ENCODE measurements at places on chromosomes 7 and 10.

- DNase-seq = peak; percentile 35
These were observed at the start of gene ZNF316 for GRCh38 chr7:6636741-6637543. Gene ZNF316, plus strand, starts transcription at chr7:6637318. Its CDS starts 5,092 bp downstream, at chr7:6642410.

DNA sequence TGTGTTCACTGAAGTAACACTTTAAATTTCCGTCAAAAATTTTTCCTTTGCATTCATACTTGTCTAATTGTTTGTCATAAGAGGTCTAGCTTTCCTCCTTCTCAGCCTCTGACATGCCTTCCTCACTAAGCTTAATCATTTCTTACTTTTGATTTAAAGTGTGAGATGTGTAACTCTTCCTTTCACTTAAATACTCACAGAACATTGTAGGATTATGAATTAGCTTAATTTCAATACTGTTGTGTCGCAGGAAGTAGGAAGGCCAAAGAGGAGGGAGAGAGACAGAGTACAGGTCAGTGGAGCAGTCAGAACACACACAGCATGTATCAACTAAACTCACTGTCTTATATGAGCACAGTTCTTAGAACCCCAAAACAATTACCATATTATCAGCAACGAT lies 99.0 kb downstream of the SRPK2 start:
- no peak for DNase-seq

DNA sequence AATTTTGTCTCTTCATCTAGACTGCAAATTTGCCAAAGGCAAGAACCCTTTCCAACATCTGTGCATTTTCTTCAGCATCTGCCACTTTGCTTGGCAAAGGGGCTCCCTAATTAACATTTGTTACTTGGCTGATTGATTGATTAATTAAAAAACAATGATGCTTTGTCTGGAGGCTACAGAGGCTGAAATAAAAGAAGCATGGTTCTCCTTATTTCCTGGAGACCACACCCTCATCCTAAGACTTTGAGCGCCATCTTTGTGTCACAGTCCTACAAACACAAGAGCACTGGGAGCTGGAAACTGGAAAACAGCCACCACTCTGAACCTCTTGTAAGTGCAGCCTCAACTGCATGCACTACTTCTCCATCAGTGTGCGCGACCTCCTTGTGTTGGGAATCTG lies 189.2 kb downstream of the C7orf25 start:
- DNase-seq = no peak

- DNase-seq = no peak
These were observed 6.1 kb upstream of the IMMP2L start for GRCh38 chr7:111568419-111568818.

DNA sequence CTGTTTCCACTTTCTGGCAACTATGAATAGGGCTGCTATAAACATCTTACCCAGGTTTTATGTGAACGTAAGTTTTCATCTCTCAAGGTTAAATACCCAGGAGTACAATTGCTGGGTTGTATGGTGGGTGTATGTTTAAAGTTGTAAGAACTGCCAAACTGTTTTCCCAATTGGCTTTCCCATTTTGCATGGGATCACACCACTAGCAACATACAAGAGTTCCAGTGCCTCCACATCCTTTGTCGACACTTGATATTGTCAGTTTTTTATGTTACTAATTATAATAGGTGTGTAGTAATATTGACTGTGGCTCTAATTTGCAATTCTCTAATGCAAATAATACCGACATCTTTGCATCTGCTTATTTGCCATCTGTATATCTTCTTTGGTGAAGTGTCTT lies 82.9 kb downstream of the SFMBT2 start:
- no peak for DNase-seq

DNA sequence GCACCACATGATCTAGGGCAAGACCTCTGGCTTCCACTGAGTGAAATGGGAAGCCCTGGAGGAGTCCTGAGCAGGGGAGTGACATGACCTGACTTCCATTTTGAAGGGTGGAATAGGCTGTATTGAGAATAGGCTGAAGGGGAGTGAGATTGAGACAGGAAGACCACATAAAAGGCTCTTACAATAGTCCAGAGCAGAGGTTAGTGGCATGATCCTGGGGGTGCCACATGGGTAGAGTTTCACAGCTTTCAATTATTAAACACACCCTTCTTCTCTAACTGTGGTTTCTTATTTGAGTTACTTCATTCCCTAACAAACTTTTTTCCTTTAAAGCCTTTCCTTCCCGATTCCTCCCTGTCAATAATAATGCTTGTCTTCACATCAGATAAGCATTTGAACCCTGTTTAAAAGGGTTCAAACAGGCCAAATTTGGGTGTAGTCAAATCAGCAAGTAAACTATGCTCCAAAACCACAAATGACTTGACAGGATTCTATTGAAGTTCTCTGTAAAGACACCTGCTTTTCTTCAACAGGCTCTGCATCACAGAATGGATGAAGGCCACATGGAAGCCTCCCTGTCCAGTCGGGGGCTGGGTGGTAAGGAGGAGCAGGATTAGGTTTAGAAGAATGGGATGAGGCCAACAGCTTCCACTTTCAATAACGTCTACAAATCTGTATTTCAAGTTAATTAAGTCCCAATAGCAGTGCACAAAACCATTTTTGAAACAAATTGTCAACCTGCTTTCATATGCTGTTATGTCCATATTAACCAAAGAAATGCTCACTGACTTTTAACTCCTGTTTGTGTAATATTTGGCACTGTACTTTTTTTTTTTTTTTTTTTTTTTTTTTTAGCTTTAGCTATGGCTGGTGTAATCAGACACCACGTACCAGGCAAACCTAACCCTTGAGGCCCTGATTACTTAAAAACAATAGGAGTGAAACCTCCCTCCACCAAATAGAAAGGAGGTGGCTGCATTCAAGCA lies 131.9 kb downstream of the NRCAM start:
- no peak for DNase-seq

- DNase-seq = no peak
These were observed 733.5 kb downstream of the ZWINT start for GRCh38 chr10:55627501-55628051.

GRCh38 chr10:102586858-102587257 lies 57.4 kb upstream of the TRIM8 start:
- no peak for DNase-seq

DNA sequence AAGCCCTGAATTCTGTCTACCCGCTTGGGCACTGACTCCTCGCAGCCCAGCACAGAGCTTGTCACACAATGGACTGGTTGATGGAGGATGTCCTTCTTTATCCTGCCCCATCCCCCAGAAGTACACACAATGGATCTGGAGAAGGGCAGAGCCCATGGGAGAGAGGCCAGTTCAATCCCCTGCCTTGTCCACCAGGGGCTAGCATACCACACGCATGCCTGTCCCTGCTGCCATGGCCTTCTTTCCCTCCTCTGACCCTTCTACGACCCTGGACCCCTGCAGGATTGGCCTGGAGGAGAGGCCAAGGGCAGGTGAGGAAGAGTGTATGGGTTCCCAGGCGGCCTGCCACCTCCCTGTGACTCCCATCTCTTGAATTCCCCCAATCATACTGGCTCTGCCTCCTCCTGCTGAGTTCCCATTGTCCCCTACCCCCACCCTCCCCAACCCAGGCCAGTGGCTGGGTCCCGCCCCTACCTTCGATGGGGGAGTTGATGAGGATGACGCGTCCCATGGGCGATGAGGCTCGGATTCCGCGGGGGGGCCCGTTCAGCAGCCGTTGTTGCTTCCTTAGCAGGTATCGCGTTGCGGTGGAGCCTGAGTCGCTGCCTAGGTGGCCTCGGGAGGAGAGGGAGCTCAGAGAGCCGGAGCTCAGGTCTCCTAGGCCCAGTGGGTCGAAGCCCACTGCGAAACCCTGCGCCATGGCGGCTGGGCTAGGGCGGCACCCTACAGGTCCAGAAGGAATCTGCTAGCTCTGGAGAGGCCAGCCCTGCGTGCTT lies 1.2 kb downstream of the PDZD7 start:
- DNase-seq = no peak

Data from activated CD4-positive, CD25-positive, alpha-beta regulatory T cell treated with anti-CD3 and anti-CD28 coated beads, Interleukin-2, amount 50 U/mL, for 16 hours (primary cell).